Left ventricle myocardium inferior (tissue), 1 donor: ENCODE measurements at places on chromosomes 3 and 15.

- no peak for DNase-seq
Observed at GRCh38 chr3:129888771-129889170, 4.7 kb downstream of the TMCC1 start.

- no peak for DNase-seq
Observed at GRCh38 chr15:52236013-52236412, 44.8 kb upstream of the GNB5 start.

GRCh38 chr3:119296727-119297122, 2.5 kb downstream of the ARHGAP31 start:
- DNase-seq, result no peak

- DNase-seq, result peak; percentile 44
Observed at GRCh38 chr15:40307421-40308211, at the start of gene PLCB2. TSS of gene PLCB2 (minus strand) at chr15:40307935. CDS start at chr15:40307672, 263 bp downstream.

GRCh38 chr15:101625184-101625583, 27.0 kb downstream of the TM2D3 start:
- DNase-seq, result no peak

- no peak for DNase-seq
Observed at GRCh38 chr15:88631464-88632028, 7.3 kb upstream of the ISG20 start.

DNA sequence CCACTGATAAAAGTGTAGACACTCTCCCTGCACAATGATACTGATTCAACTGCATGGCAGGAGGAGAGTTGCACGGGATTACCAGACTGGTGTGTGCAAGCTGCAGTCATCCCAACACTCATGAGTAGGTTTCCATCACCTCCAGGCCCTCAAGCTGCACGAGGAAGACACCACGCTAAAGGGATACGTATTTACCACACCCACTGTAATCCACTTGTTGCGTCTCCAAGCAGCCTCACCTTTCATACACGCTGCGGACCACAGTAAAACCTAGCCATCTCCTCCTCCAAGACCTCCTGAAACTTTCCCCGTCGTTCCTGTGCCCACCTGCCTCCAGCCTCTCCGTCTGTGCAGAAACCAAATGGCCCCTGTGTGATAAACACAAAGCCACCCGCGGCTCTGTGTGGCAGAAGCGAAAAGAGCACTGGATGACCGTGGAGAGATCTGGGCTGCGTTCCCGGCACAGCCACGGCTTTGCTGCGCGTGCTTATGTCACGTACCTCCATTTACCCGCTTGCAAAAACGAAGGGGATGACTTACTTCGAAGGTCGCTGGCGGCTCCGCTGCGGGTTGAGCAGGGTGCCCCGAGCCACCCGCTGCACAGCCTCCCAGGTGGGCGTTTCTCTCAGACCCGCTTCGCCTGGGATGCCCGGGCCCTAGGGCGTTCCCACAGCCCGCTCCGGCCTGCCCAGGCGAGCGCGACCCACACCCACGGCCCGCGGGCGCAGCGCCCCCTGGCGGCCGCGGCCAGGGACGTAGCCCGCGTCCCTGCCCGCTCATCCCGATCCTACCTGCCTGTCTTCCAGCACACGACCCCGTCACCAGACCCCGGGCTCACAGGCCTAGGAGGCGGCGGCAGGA, 643 bp downstream of the ABCC5 start:
- DNase-seq, result peak; percentile 66

- DNase-seq, result no peak
Observed at GRCh38 chr3:72343078-72343477, 505.2 kb downstream of the SHQ1 start.

DNA sequence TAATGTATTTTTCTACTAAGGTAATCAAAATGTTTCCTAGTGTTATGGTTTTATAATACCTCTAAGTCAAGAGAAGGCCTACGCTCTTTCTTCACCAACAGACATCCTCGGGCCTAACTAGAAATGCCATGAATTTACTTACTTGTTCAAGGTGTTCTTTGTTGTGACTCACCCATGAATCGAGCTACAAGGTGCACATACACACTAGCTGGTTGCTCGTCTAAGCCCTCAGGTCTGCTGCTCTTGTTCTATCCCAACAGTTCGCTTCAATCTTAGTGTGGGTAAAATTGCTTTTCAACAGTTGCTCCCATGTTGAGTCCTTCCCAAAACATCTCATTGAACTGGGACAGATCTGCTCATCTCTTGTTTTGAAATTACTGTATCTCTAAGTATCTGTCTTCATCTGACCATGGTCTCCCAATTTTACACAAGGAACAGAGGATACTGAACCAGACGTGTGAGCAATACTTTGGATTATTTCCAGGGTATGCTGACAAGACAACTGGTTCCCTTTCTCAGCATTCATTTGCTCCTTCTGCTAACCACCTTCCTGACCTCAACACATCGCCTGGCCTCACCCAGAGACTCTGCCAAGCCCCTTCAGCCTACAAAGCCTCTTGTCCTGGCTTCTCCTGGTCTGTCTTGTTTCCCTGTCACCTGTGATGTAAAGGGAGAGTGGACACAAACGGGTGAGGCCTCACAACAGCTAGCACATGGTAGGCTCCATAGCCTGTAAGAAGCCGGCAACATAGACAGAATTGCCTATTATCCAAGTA, 84.2 kb downstream of the NEDD4 start:
- no peak for DNase-seq

GRCh38 chr15:76208786-76209424, 102.4 kb downstream of the ETFA start:
- no peak for DNase-seq

- DNase-seq, result peak; percentile 74
Observed at GRCh38 chr15:90184119-90184785, 16.9 kb upstream of the SEMA4B start.

DNA sequence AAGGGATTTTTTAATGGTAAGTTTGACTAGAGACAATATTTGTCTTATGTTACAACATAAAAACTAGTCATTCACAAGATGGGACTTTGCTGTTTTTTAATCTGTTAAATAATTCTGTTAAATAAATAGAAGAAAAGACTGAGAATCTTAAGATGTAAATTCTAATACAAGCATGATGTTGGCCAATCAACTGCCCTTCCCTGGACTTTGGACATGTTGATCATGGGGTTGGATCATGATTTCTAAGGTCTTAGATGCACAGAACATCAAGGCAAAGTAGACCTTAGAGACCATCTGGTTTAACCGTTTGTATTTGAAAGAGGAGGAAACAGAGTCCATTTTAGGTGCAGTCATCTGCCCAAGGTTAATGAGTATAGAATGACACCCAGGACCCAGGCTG, 10.9 kb downstream of the MASP1 start:
- no peak for DNase-seq
